Activated CD4-positive, alpha-beta memory T cell treated with anti-CD3 and anti-CD28 coated beads, Interleukin-2, amount 10 ng/mL, durations not matched to agents 7 days and 5 days (primary cell): ENCODE measurements at places on chromosomes 7 and 10. TPM values are rescaled to one million over a fixed set of nuclear protein-coding genes. Genes with fewer than 3 reads are reported as not detected.

ZNF735 gene
- not detected for total RNA-seq

DNA sequence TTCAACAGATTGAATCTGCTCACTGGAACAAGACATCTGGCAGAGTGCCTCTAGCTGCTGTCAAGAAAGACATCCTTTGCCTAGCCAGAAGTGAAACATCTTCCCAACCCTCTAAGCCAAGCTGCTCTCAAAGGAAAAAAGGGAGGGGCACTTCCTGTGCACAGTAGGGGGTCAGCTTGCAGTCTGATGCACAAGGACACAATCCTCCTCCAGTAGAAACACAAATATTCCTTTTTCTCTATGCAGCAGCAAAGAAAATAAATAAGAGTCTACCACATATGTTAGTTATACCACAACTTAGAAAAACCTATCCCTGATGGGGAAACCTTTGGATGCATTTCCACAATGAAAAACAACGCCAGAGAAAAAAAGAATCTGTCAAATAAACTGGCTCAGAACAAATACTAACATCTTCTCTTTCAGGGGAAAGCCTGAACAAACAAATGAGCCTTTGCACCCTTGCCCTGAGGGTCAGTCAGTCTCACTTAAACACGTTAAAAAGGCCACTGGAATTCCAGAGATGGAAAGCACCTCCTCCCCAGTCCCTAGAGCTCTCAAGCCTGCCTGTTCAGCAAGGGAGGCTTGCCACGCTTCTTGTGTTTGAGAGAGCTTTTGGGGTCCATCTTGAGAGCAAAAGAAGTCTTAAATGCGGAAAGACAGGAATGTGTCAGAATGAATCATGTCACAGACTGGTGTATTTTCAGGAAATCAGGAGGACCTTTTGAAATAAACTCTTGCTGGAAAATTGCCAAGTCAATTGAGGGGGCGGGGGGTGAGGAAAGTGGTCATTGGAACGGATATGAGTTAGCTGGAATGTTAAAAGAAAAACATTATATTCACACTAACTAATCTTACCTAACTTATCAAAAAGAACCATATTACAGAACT is 7.5 kb downstream of the LAMB1 start:
- no peak for DNase-seq

DNA sequence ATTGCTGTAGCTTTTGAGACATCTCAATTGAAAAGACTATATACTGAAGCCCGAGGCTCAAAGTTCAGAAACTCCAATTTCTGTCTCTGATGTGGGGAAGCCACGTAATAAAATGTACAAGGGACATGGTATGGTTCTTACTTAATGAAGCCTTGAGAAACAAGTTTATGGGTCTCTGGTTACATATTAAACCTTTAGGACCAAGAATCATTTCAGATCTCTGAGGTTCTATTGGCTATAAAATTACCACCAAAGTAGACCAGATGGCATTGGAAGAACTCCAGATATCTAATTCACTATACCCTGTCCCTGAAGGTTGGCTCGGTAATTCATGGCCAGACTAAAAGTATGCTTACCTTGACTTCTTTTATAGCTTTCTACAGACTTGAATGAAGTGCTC is 23.7 kb downstream of the STAMBPL1 start:
- no peak for DNase-seq

DRGX gene
- total RNA-seq, result not detected

DNA sequence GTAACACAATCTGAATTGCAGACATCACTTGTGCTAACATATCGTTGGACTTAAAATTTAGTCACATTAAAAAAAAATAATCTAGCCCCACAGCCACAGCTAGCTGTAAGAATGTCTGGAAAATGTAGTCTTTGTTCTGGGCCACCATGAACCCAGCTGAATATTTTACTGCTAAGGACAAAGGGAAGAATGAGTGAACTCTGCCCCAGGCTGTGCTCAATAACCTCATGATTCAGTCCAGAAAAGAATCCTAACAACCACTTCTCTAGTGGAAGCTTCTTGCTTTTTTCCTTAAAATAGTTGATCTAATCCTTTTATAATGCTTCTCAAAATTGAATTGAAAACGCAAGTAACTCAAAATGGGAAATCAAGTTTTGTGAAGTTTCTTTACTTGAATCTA is 25.6 kb upstream of the SOSTDC1 start:
- DNase-seq, result no peak

- DNase-seq, result no peak
Measured at GRCh38 chr10:28463141-28463540, 69.8 kb upstream of the WAC start.

GRCh38 chr7:141154131-141154732 is 80.4 kb downstream of the TMEM178B start:
- no peak for DNase-seq

DNA sequence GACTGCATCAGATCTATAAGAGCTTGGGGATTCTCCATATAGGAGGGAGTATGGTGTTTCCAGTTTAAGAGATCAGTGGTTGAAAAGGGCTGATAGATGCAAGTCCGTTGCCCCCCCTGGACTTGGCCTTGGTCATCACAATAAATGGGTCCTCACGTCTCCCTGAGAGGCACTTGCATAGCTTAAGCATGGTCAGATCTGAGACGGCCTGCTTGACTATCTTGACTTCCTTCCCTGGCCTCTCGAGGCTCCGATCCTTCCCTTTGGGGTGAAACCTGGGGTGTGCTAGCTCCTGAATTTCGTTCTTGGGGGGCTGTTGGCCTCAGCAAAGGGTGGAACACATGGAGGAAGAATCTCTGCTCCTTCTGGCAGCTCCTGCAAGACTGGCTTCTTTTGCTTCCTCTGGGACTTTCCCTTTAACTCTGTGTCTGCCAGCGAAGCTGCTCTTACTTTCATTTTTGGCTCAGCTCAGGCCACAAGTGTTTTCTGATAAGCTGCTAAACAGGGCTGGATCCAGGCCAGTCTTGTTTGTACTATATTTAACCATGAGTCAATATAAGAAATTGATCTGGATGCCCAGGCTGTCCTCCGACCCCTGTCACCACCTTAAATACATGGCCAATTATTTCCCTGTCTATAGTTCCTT is 11.2 kb upstream of the ZNF485 start:
- DNase-seq, result peak; percentile 39

- no peak for DNase-seq
Measured at GRCh38 chr7:157405501-157405900, 68.7 kb downstream of the DNAJB6 start.

DYDC2 gene
- not detected for total RNA-seq

- no peak for DNase-seq
Measured at GRCh38 chr7:33958104-33958503, 52.8 kb downstream of the BMPER start.

CLDN12 gene
- 6.0 TPM for total RNA-seq

PNLIPRP1 gene
- not detected for total RNA-seq

GPR26 gene
- not detected for total RNA-seq

- DNase-seq, result no peak
Measured at GRCh38 chr7:33649476-33650441, 255.6 kb upstream of the BMPER start.

ARHGEF5 gene
- total RNA-seq, result 11.1 TPM

DNA sequence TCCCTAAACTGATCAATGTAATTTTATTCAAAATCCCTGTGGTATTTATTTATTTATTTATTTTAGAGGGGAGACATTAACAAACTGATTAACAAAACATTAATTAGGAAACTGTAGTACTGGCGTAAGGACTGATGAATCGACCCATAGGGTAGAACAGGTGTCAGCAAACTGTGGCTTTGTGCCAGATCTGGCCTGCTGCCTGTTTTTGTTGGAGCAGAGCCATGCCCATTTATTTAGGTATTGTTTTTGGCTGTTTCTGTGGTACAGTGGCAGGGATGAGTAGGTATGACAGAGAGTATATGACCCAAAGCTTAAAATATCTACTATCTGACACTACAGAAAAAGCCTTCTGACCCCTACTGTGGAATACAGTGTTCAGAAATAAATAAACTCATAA is 332.5 kb upstream of the ETV1 start:
- DNase-seq, result no peak

PPP1R17 gene
- not detected for total RNA-seq

CDHR3 gene
- total RNA-seq, result 1.2 TPM

ATG9B gene
- 7.9 TPM for total RNA-seq

GRCh38 chr7:129435414-129435829 is 1.2 kb downstream of the STRIP2 start:
- DNase-seq, result no peak

GRCh38 chr7:32893207-32893524 is 1.6 kb upstream of the KBTBD2 start:
- DNase-seq, result peak; percentile 43

DNA sequence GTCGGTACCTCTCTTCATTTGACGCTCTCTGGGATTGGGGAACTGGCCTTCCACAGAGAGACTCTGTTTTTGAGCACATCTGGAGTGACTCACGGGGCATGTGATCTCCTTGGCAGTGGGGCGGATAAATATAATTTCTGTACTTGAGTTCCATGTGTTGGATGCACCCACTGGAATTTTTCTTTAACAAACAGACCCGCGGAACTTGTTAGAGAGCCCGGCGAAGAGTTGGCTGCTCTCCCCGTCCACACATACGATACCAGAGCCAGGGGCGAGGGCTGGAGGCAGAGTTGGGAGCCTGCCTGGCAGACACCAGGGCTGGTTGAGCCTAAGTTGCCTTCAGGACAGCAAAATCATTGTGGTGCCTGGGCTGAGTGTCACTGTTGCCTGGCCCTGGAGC is at the start of gene FAM180A:
Gene FAM180A, minus strand, starts transcription at position 44 of the 400 bp plus-strand sequence. CDS start 233 bp downstream, outside the sequence.
- DNase-seq, result no peak

GRCh38 chr10:80177781-80178636 is 27.3 kb downstream of the ANXA11 start:
- DNase-seq, result no peak

- DNase-seq, result no peak
Measured at GRCh38 chr10:12513775-12514673, 164.7 kb downstream of the CAMK1D start.

TCERG1L gene
- total RNA-seq, result not detected

UCMA gene
- not detected for total RNA-seq

NPY4R2 gene
- not detected for total RNA-seq

SLC26A5 gene
- not detected for total RNA-seq

TAC1 gene
- not detected for total RNA-seq
